Stromal cell of bone marrow (primary cell): ENCODE measurements at places on chromosomes 1 and 21.

DNA sequence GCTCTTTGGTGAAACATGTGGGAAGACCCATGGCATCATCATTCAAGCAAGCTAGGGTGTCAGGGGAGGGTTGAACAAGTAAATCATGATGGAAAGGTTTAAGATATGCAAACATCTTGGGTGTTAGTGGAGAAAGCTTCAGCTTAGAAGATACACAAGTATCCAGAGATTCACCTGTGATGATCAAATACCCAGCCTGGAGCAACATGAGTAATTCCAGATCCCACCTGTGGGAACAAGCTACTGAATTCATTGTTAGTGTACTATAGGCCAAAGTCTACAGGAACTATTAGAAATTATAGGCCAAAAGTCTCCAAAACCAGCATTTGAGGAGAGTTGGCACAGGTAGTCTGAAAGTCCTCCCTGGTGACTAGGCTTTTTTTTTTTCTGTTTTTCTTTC is 499.9 kb downstream of the NUF2 start:
- DNase-seq = no peak

- no peak for DNase-seq
Observed at GRCh38 chr1:30950053-30950452, 41.5 kb upstream of the SDC3 start.

DNA sequence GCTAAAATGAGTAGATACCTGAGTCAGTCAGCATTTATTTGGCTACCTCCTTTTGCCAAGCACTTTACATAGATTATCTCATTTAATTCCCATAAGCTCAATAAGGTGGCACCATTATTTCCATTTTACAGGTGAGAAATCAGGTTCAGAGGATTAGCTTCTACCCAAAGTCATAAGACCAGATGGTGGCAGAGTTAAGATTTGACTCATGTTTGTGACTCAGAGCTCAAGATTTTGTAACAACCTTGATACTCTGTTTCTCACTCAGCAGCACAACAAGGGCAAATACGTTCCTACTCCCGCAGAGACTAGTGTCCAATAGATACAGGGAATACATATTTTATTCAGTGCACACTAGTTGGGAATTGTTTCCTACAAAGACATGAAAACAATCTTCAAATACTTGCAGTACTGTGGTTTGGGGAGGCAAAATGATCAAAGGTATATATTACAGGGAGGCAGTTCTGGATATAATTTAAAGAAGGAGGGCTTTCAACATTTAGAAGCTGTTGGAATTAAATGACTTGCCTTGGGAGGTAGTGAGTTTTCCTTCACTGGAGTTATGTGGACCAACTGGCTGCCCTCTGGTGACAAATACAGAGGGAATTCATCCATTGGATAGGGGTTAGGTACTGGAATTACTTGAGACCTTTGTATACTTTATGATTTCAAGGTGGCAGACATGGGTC is 3.6 kb downstream of the LEPR start:
- DNase-seq = no peak

- peak; percentile 9 for DNase-seq
Observed at GRCh38 chr1:75937034-75937433, 4.8 kb upstream of the ASB17 start.

DNA sequence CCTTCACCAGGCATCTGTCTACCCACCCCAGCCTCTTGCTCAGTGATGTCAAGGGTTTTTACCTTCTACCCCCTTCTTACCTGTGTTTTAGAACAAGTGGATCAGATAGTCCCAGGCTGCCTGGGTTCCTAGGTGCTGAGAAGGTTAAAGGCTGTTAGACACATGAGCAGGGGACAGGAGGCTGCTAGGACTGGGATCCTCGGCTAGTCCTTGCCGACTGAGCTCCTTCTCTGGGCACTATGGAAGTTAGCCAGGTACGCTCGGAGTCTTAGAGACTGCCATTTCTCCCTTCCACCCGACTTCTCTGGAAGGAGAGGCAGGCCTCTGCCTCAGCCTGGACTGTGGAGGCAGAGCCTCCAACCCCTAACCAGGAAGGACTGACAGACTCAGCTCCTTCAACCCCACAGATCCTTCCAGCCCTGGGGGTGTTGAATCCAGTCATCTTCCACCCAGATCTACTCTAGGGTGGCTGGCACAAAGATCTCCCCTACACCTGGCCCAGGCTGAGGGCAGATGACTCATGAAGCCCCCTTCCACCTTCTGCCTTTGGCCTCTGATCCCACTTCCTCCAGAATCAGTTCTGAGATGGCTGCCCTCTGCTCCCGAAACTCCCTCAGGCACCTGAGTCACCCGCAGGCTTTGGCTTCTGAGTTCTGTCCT is at the start of gene DYNLT4:
TSS of gene DYNLT4 (minus strand) at position 648 of the 660 bp plus-strand sequence. CDS start 683 bp downstream, outside the sequence.
- no peak for DNase-seq

DNA sequence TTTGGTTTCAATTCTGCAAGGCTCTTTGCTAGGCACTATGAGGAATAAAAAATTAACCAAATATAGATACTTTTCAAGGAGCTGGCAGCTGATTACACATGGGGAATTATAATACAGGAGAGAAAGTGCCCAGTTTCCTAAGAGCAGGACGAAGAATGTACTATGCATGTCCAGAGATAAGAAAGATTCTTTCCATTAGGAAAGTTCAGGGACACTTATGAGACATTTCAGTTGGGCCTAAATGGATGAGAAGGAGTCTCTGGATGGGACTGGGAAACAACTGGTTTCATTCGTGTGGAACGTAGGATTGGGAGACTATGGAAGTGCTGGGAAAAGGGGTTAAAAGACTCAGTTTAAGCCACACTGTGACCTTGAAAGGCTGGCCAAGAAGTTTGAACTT is 63.5 kb upstream of the MROH9 start:
- no peak for DNase-seq

GRCh38 chr1:45326627-45327623 is at the start of gene HPDL:
Gene HPDL, plus strand, starts transcription at chr1:45326895. Its CDS starts 254 bp downstream, at chr1:45327149.
- DNase-seq = no peak

- no peak for DNase-seq
Observed at GRCh38 chr1:210447456-210448057, 118.9 kb downstream of the HHAT start.

GRCh38 chr1:173330149-173330951 is 123.2 kb upstream of the TNFSF4 start:
- peak; percentile 59 for DNase-seq

GRCh38 chr1:43042773-43043457 is 84.2 kb upstream of the SLC2A1 start:
- DNase-seq = no peak

DNA sequence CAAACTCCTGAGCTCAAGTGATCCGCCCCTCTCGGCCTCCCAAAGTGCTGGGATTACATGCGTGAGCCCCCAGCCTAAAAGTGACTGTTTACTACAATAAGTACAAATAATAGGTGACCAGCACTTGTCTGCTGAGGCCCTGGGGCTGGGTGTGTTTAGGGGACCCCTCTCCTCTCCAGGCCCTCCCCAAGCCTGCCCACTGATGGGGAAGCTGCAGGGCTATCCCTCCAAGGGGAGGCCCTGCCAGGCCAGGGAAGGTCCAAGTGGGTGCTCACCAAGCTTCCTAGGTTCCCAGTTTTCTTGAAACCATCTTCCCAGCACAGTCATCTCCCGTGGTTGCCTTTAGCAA is 60.7 kb downstream of the H3-3A start:
- DNase-seq = no peak

GRCh38 chr1:171119648-171120047 is 28.9 kb downstream of the FMO3 start:
- no peak for DNase-seq

- no peak for DNase-seq
Observed at GRCh38 chr1:44263568-44264450, 50.5 kb downstream of the DMAP1 start.

- no peak for DNase-seq
Observed at GRCh38 chr21:29436143-29436542, 137.4 kb downstream of the BACH1 start.

DNA sequence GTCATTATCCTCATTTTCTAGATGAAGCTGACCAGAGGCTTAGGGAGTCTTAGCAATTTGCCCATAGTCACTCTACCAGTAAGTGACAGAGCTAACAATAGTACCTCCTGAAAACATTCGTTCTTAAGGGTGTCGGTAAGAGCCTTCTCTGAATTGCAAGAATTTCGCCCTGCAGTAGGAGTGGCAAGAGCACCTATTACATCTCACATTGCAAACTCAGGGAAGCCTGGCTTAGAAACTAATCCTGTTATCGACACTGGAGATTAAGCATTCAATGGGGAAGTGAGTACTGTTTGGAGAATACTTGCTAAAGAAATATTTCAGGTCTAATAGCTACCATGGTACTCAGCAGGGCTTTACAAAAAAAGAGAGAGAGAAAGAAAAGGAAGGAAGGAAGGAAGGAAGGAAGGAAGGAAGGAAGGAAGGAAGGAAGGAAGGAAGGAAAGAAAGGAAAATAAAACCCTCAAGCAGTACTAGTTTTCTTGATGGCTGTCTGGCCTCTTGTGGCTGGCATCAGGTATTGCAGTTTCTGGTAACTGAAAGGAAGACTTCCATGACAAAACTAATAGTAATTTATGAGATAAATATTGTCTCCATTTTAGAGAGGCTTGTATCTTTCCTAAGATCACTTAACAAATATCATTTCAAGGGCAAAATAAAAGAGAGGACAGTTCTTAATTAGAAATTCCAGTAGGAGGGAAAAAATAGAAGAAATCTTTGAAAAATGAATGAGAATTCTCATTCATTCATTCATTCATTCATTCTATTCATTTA is 10.4 kb downstream of the C1orf226 start:
- peak; percentile 24 for DNase-seq

DNA sequence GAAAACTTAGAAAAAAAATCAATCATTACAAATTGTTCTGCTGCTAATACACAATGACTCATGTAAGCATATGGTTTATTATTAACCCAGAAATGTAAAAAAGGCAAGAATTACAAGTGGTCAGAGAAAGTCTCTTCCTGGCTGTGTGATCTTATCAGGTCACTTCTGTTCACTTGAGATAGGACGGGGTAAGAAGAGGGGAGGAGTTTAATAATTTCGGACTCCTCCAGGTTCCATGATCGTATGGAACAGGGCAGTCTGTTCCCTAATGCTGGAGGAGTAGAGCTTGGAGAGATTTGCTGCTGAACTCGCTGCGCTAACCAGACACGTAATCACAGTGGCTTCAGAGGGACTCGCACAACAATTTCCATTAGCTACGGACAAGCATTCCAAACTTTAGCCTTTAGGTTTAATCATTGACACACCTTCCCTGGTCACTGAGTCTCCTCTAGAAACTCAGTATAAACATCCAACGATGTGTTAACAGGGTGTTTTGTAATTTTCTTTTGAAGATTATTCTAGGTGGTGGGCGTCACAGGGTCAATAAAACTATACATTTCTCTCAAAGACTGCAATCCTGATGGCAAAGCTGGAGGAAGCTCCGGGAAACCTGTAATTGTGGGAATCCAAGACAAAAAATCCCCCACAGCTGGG is 1.3 kb downstream of the CRYZ start:
- DNase-seq = no peak

DNA sequence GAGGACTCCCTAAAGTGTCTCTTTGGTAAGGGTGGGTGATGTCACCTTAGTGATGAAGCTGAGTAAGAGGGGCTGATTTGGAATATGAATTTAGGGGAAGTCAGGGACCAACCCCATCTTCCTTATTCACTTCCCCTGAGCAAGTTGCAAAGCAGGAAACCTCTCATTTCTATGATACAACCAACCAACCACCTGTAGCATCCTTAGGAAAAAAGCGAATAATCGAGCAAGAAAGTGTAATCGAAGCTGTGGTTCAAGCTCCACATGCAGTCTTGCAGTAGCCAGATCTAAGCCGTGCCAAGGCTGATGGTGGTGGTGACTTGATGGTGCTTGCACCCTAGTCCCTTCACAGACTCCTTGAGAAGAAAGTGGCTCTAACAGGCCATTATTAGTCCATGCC is 3.2 kb downstream of the TEX35 start:
- DNase-seq = no peak

DNA sequence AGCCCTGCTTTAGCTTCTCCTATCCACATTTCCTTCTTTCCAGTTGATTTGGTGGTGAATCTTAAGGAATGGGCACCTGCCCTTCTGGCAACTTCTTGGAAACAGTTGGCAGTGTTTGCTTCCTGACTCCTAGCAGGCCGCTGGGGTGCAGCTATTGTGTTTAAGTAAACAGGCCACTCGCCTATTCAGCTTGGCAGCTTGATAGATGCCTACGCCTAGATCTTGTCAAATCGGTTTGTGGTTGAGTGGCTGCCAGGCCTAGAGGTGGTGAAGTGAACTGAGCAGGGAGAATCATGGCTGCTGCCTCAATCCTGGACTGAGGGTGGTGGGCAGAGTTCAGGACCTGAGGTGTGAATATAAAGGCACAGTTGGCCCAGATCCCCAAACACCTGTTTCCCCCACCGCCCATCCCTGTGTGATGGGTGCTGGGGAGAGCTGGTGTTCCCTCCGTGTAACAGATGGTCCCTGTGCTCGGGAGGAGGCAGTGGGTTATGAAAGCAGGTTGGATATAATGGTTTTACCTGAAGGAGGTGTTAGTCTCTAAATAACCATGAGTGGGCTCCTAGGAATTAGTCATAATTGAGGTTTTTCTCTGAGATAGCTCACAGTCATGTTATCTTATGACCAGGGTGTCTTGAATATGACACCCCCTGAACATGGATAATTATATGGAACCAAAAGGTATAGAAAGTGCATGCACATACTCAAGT is 940 bp upstream of the PLA2G2C start:
- DNase-seq = no peak

DNA sequence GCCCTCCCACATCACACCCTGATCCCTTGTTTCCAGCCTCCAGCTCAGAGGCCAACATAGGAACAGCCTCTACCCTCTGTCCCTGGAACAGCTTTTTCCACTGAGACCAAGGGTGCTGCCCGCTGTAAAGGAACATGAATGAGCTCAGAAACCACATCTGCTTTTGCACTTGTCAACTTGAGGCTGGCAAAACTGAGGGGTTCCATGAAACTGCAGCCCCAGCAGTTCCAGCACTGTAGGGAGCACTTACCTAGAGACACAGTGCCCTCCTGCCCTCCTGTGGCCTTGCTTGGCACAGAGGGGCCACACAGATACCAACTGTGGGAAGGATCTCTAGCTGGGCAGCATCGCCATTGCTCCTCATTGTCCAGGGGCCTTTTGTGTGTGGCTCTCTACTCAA is 51.7 kb downstream of the ITPKB start:
- DNase-seq = no peak

- no peak for DNase-seq
Observed at GRCh38 chr1:25685938-25686665, 69.5 kb downstream of the MAN1C1 start.

- no peak for DNase-seq
Observed at GRCh38 chr1:29120367-29120766, 3.3 kb downstream of the TMEM200B start.

- DNase-seq = no peak
Observed at GRCh38 chr1:244224487-244225430, 173.7 kb downstream of the ZBTB18 start.

GRCh38 chr1:226002667-226003501 is 3.7 kb upstream of the SDE2 start:
- no peak for DNase-seq
